ENCODE measurements at places on chromosomes 6 and 20.

DNA sequence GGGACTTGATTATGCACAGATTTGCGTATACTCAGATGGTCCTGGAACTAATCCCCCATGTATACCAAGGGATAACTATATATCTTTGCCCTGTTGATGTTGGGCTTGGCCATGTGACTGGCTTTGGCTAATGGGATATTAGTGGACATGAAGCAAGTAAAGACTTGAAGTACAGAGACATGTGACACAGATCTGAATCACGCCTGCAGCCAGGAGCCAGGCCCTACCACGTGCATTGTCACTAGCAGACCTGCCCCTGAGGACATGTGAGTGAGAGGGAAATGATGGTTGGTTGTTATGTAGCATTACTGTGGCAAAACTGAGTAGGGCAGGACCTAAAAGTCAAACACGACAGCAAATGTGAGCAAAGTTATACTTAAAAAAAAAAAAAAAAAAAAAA, 155.7 kb downstream of the AKAP7 start:
- no peak for DNase-seq

GRCh38 chr6:117143647-117144046, 121.7 kb upstream of the VGLL2 start:
- DNase-seq = no peak

DNA sequence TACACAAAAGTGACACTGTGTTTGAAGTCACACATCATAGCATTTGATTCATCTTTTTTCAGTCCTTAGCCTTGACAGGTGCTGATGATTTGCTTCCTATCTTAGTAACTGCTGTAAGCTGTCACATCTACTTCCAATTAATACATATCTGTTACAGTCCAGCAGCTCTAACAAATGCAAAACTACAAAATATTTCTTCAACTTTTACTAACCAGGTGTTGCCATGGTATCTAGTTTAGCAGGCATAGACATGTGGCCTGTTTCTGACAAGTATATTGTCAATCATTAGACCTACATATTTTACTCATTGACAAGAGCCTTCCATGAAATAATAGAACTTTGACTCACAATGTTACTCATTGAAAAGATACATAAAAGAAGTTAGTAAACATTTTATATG, 1159.7 kb downstream of the GRIK2 start:
- no peak for DNase-seq

- DNase-seq = peak; percentile 77
Measured at GRCh38 chr6:87151781-87152525, 3.4 kb upstream of the ZNF292 start.

- DNase-seq = no peak
Measured at GRCh38 chr6:67759001-67759400, 876.1 kb upstream of the ADGRB3 start.

DNA sequence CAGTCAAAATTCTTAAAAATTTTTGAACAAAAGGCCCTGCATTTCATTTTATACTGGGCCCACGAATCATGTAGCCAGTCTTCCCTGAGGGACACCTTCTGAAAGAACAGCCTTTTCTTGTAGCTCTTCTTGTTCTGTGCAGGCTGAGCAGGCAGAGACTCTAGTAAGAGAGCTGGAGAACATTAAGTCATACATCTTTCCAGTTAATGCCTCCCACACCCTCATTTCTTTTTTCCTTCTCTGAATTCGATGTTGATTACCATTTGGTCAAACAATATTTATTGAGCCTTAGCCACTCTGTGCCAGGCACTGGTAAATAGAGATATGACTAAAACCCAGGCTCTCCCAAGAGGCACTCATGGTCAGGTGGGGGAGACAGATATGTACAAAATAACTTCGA, 33.6 kb downstream of the METTL24 start:
- no peak for DNase-seq

GRCh38 chr20:1471242-1471641, 4.6 kb upstream of the NSFL1C start:
- no peak for DNase-seq

DNA sequence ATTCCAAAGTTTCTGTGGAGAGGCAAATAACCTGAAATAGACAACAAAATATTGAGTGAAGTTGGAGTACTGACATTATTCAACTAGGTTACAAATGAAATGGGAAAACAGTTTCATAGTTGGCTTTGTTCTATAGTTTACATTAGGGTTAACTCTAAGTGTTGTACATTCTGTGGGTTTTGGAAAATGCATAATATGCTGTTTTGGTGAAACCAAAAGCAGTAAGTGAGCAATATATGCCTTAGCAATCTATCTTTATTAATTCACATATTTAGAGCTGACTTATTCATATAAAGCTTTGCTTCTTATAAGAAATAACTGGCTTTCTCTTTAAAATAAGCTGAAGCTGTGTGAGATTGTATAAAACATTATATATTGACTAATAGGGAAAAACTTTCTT, 157.5 kb upstream of the AHI1 start:
- DNase-seq = no peak

GRCh38 chr6:3997177-3997770, 81.7 kb downstream of the FAM217A start:
- no peak for DNase-seq

GRCh38 chr6:125114248-125114858, 39.2 kb upstream of the TPD52L1 start:
- DNase-seq = peak; percentile 40

GRCh38 chr20:12722091-12722490, 286.7 kb upstream of the SPTLC3 start:
- no peak for DNase-seq

DNA sequence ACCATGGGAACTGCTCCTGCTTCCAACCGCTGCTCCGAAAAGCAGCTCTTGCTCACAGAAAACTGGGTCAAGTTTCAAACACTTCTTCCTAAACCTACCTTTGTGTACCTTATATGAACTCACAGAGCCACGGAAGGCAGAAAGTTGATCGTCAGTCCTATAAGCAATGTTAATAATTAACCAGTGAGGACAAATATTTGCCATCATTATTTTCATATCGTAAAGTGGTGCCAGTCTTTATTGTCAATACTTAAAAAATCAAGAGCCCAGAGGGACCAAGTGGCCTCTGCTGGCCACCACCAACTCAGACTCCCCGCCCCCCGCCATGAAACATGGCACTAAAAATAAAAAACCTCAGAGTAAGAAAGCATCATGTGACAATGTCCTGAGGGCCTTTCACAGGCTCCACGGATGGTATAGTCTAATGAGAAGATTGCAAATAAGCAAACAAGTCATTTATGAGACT, 9.1 kb upstream of the PBOV1 start:
- DNase-seq = no peak

- peak; percentile 88 for DNase-seq
Measured at GRCh38 chr6:17705778-17706579, 746 bp downstream of the NUP153 start.

DNA sequence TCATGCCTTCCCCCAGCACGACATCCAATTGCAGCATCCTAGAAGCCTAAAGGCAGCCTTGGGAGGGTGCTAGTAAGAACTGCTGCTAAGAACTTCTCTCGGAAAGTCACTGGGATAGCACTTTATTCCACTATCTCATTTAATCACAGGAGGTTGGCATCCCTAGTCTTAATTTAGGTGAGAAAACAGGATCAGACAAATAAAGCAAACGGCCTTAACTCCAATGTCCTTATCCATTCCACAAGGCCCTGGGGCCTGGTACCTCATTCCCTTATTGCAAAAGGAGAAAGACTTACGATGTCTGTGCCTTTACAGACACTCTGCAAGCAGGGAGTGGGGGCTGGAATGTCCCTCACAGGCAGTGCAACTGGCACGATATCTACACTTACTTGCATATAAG, 60.7 kb downstream of the BFSP1 start:
- DNase-seq = no peak

GRCh38 chr6:159357211-159357915, 188.2 kb downstream of the FNDC1 start:
- no peak for DNase-seq

GRCh38 chr6:91340896-91341395, 754.1 kb upstream of the MAP3K7 start:
- no peak for DNase-seq

DNA sequence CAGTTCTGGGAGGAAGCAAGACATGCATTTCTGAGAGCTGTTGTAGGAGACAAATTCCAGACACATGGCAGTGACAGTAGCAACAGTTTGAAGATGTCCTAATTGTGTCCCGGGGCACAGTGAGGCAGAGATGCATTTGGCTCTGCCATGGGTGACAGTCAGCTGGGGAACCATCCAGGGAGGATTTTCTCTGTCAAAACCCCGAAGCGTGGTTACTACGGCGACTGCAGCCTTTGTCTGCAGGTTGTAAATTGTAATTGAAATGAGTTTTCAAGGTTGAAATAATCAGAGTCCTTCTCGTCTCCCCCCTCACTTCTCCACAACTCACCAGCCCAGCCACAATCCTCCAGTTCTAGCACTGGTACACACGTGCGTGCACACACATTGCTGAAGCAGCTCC, 100.1 kb downstream of the GRM4 start:
- DNase-seq = no peak

DNA sequence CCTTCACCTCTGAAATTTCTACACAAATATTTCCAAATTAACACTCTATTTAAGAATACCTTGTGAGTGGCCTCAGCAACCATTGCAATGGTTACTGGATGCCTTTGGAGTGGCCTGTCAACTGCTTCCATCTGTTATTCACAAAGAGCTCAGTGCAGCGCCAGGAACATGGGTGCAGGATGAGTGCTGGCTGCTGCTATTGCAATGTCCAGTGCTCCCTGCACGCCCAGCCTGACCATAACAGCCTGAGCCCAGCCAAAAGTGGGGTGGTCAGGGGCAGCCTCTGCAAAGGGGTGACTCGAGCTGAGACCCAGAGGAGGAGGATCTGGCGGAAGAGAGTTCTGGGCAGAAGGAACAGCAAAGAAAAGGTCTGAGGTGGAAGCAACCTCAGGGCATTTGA, 18.4 kb downstream of the CASS4 start:
- no peak for DNase-seq

DNA sequence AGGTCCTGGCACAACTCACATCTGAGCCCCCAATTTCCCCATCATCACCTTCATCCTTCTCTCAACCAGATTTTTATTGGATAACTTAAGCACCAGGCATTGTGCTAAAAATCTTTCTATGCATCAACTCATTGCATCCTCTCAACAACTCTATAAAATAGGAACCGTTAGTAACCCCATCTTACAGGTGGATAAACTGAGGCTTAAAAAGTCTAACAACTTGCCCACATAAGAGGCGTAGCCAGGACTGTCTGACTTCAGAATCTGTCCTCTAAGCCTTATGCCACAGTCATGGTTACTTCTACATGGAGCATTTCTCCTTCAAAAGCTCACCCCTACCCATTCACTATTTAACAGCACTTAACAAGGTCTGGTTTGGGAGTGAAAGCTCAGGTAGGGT, 51.1 kb downstream of the PPP1R16B start:
- DNase-seq = no peak

DNA sequence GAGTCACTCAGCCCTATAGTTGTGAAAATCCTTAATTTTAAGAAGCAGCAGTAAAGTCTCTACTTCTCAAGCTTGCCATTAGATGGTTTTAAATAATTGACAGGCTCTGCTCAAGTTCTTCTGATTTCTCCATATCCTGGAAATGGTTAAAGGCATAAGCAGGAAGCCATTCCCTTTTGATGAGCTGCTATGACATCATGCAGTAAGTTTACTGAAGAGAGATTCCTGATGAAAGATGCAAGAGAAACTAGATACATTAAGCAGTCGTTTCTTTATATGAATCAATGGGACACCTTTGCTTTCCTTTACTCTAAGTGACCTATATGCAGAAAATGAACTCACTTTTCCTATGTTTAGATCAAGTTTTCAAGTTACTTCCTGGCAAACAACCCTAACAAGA, 9.8 kb downstream of the POPDC3 start:
- no peak for DNase-seq

DNA sequence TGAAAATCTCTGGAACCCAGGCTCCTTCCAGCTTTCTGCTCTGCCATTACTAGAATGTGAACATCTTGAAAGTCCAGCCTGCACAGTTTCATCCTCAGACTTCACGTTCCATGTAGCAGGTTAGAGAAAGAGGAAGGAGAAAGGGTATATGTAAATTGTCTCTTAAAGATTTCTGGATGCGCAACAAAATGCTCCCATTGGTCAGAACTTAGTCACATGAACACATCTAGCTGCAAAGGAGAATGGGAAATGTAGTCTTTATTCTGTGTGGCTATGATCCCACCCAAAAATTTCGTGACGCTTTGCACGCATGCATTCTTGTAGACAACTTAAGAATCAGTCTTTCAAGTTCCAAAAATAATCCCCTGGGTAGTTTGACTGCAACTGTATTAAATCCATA, 46.4 kb upstream of the CHD6 start:
- no peak for DNase-seq

GRCh38 chr6:26257272-26257671, 107.7 kb upstream of the BTN3A2 start:
- no peak for DNase-seq

GRCh38 chr6:122734529-122735395, 44.8 kb upstream of the FABP7 start:
- no peak for DNase-seq

DNA sequence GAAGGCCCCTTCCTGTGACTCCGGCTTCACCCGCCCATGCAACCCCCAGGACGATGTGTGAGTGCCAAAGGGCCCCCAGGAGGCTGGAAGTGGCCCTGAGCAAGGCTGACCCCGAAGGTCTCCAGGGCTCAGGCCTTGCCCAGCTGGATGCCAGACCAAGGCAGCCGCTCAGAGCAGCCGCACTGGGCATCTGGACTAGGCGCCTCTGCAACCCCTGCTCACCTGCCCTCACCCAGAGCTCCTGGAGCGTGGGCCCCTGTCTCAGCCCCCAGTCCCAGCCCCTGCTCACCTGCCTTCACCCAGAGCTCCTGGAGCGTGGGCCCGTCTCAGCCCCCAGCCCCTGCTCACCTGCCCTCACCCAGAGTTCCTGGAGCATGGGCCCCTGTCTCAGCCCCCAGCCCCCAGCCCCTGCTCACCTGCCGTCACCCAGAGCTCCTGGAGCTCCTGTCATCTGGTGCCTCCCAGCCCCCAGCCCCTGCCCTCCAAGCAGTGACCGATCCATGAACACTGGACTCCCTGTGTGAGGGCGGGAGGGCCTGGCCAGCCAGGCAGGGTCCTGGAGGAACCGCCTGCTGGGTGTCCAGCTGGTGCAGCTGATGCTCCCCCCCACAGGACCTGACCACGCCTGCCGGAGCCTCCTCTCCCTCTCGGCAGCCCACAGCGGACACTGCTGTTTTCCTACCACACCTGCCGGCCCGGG, 1.1 kb downstream of the SRMS start:
- DNase-seq = no peak

GRCh38 chr6:155077784-155078183, 82.7 kb downstream of the TIAM2 start:
- no peak for DNase-seq

- no peak for DNase-seq
Measured at GRCh38 chr6:105292689-105293339, 110.1 kb downstream of the PREP start.

GRCh38 chr6:129507059-129507807, 202.7 kb downstream of the ARHGAP18 start:
- no peak for DNase-seq

GRCh38 chr6:40299681-40300080, 287.5 kb downstream of the LRFN2 start:
- no peak for DNase-seq

Data from activated naive CD8-positive, alpha-beta T cell treated with anti-CD3 and anti-CD28 coated beads, Interleukin-2, amount 50 U/mL, for 24 hours (primary cell).